GM12864 (cell line): ENCODE measurements at places on chromosomes 13 and 19.

DNA sequence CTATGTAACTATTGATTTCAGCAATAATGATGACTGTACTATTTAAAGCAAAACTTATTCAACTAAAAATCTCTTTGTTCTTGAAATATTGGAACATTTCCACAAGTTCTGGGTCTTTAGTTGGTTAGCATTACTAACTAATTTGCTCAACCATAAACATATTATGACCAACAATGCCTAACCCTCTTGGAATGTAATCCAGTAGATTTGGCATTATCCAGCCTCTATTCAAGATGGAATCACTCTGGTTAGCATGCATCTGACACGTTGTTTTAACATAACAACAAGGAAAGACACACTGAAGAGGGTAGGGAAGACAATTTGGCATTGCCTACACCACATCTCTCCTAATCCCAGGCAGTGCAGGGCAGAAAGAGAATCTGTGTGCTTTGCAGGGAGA is 941.3 kb upstream of the PCDH20 start:
- DNase-seq = no peak

GRCh38 chr13:73222627-73223305 is 164.0 kb downstream of the KLF5 start:
- DNase-seq = no peak

DNA sequence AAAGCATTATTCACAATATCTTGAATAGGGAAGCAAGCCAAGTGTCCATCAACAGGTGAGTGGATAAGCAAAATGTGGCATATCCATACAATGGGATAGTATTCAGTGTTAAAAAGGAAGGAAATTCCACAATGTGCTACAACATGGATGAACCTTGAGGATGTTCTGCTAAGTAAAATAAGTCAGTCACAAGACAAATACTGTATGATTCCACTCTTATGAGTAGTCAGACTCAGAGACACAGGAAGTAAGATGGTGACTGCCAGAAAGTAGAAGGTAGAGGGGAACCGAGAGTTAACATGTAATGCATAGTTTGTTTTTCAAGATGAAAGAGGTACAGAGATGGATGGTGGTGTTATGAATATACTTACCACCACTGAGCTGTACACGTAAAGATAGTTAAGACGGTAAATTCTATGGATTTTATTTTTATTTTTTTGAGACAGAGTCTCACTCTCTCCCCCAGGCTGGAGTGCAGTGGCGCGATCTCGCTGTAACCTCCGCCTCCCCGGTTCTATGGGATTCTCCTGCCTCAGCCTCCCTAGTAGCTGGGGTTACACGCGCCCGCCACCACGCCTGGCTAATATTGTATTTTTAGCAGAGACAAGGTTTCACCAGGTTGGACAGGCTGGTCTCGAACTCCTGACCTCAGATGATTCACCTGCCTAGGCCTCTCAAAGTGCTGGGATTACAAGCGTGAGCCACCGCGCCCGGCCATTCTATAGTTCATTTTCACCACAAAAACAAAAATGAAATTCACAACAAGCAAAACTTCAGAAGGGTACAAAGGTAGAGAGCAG is 1.0 kb upstream of the CHAMP1 start:
- DNase-seq = peak; percentile 72

- no peak for DNase-seq
These were observed 2.9 kb downstream of the RASIP1 start for GRCh38 chr19:48737360-48737998.

DNA sequence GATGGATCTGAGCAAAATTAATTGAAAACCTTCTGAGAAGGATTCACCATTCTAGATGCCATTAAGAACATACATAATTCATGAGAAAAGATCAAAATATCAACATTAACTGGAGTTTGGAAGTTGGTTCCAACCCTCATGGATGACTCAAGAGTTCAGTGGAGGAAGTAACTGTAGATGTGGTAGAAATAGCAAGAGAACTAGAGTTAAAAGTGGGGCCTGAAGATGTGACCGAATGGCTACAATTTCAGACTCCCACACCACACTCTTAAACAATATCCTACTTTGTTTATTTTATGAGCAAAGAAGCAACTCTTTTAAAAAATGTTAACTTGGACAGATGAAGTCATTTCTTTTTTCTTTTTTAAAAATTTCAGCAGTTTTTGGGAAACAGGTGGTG is 354.3 kb downstream of the KLF12 start:
- no peak for DNase-seq

- DNase-seq = no peak
These were observed 30.0 kb downstream of the PCDH9 start for GRCh38 chr13:67200183-67200582.

GRCh38 chr13:39401046-39401705 is 201.8 kb downstream of the LHFPL6 start:
- no peak for DNase-seq

DNA sequence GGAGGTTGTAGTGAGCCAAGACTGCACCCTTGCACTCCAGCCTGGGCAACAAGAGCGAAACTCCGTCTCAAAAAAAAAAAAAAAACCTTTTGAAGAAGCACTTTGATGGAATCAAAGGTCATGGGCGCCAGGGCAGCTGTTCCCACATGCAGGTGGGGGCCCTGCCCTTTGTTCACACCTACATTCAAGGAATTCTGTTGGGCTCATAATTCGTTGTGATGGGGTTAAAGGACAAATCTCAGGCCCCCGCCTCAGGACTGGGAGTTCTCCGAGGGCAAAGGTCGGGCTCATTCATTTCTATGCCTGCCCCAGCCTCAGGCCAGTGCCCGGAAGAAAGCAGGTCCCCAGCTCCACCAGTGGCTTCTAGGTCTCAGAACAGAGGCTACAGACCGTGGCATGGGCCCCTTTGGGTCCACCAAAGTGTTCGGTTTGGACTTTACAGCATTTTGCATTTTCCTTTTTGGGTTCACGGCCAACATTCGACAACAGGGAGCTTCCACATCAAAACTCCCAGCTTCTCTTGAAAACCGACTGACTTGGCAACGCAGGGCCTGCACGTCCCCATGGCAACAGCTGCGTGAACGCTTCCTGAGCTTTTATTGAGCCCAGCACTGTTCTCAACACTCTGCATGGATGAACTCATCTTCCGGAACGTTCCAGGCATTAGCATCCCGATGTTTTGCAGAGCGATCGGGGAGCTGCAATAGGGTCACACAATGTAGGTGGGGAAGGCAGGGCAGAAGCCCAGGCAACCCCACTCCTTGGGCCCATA is 10.1 kb upstream of the GTF2F1 start:
- no peak for DNase-seq

- DNase-seq = no peak
These were observed 28.7 kb downstream of the LACC1 start for GRCh38 chr13:43908156-43909126.

DNA sequence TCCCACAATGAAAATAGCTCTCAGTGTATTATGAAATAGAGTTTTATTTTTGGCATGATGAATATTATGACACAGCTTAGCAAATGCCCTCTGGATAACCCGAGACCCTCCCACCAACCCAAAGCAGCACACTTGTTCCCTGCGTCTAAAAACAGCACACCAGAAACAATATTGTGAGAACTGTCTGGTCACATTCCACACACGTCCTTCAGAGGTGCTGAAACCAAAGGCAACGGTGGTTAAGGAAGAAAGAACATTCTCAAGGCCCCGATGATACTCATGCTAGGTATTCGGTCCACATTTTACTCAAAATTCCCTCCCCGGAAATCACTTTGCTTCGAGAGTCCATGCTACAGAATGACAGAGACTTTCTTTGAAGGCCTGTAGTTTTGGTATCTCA is 156.7 kb downstream of the SLC7A1 start:
- DNase-seq = no peak

DNA sequence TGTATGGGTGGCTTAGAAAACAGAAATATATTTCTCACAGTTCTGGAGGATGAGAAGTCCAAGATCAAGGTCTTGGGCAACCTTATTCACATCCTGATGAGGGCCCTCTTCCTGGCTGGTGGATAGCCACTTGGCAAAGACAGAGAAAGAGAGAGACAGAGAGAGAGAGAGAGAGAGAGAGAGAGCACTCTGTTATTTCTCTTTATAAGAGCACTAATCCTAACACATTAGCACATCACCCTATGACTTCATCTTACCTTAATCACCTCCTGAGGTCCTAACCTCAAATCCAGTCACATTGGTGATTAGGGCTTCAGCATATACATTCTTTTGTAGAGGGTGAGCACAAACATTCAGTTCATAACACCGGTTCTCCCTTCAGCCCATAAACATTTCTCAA is 430.3 kb downstream of the EFNB2 start:
- no peak for DNase-seq

DNA sequence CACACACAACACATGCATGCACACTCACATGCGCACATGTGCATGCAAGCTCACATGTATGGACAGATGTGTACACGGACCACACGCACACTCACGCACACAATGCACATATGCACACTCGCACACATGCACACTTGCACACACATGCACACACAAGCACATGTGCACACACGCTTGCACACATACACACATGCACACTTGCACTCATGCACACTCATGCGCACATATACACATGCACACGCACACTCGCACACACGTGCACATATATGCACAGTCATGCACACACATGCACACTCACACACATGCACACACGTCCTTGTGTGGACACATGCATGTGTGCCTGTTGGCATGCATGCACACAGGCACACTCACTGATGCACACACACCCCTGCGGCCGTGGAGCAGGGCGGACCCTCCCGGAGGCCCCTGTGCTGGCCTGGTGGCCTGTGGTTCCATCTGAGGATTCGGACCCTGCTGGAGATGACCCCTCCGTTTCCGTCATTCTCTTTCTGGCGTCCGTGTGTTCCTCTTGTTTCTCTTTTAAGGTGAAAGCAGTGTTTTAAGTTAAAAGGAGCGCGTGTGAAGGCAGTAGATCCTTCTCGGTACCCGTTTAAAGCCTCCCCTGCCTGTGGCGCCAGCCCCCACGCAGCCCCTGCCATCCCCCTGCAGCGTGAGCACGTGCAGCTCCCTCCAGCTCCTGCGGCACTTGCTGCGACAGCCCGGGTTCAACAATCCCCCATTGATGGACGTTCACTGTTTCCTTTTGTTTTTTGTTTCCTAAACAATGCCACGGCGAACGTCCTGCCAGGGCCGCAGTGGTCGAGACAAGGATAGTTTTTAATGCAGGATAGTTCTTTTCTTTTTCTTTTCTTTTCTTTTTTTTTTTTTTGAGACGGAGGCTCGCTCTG is 5.6 kb downstream of the NDUFS7 start:
- DNase-seq = no peak

DNA sequence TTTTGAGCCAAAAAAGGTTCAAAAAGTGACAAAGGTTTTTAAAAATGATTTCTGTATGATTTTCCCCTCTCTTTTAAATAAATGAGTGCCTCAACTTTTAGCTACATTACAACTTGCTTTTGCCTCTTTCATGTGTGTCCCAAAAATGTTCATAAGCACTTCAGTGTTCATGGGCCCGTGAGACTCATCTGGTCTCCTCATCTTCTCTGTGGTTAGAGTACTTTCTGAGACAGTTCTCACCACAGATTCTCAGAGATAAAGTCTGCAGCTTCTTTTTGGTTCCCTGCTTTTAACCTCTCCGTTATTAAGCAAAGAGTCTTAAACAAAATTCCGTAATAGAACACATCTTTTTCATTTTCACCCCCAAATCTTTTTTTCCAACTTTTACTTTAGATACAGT is 156.9 kb downstream of the DLEU7 start:
- no peak for DNase-seq

- peak; percentile 10 for DNase-seq
These were observed 69.4 kb downstream of the PSPC1 start for GRCh38 chr13:19713186-19713965.

GRCh38 chr19:35363001-35363590 is 4.8 kb downstream of the FFAR3 start:
- DNase-seq = no peak

GRCh38 chr19:10514211-10515145 is 2.8 kb downstream of the S1PR5 start:
- DNase-seq = no peak

DNA sequence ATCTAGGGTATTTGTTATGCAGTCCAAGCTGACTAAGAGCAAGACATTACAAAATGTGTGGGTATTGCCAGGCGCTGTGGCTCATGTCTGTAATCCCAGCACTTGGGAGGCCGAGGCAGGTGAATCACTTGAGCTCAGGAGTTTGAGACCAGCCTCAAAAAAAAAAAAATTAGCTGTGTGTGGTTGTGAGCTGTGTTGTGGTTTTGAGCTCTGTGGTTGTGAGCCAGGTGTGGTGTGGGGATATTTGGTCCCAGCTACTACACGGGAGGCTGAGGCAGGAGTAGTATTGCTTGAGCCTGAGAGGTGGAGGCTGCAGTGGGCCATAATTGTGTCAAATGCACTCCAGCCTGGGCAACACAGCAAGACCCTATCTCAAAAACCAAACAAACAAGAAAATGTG is 5.6 kb upstream of the KEAP1 start:
- DNase-seq = no peak

GRCh38 chr19:3096267-3096901 is 2.2 kb downstream of the GNA11 start:
- DNase-seq = no peak

DNA sequence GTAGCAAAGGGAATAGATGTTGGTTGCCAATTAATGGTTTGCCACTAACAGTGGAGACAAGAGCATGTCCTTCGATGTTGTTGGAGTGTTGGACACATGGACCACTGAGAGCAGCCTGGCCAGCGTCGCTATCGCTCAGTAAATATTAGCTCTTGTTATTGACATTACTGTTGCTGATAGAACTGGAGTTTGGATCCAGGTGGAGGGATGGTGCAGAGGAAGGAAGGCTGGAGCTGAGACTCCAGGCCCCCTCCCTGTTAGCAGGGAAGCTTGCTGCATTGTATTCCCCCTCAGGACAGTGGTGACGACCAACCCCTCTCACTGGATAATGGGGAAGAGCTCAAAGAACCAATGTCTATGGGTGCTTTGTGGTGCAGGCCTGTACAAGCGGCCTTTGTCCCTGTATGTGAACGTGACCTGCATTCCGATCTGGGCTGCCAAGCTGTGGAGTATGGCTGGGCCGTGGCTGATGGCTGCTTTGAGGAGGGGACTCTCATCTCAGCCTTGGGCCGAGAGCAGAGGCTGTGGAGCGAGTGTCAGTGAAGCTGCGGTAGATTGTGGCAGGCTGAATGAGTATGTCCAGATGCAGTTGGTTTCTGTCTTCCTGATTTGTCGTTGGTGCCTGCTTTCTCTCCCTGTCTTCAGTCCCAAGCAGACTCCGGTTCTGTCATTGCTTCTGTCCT is 7.0 kb downstream of the CLASRP start:
- DNase-seq = no peak

DNA sequence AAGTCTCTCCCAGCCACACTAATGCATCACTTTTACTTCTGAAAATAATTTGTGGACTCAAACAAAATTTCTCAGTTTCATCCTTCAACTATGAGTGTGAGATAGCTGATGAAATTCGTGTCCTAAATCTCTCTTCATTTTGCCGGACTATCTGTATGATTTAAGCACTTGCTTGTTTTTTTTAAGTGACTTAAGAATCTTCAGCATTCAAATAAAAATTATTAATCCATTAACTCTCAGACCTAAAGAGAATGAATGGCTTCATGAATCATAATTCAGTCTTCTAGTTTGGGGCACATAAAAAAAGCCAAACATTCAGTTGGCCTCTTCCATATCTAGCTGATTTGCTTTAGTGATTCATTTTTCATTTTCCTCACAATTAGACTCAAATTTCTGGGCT is 579.5 kb downstream of the DCT start:
- DNase-seq = no peak

- DNase-seq = no peak
These were observed 98.9 kb downstream of the ESD start for GRCh38 chr13:46698014-46698413.
